Upper lobe of right lung (tissue), 1 donor: ENCODE measurements at places on chromosomes 12 and 14. TPM values are rescaled to one million over a fixed set of nuclear protein-coding genes. Genes with fewer than 3 reads are reported as not detected.

Gene OR6C70
- total RNA-seq, result not detected

DNA sequence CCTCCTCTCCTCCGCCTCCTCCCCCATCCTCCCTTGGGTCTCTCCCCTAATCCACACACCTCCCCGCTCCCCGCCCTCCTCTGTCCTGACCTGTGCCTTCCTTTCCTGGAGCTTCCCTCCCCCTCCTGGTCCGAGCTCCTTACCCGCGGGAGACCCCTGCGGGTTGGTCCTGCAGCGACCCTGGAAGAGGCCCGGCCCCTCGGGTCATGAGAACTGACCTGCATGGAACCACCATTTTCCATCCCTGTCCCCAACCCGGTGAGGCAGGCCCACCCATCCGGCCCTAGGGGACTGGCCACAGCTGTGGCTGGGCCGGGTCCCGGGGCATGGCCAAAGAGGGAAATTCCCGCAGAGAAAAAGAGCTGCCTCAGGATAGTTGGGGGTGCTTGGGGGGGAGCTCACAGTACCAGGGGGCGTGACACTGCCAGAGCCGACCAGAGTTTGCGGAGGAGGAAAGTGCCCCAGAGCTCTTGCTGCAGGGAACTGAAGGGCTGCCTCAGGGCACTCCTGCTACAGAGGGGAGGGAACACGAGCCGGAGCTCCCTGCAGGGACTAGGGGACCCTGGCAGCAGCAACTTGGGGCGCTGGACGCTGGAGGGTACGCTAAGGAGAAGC is 613 bp downstream of the ARHGEF40 start:
- no peak for DNase-seq

DNA sequence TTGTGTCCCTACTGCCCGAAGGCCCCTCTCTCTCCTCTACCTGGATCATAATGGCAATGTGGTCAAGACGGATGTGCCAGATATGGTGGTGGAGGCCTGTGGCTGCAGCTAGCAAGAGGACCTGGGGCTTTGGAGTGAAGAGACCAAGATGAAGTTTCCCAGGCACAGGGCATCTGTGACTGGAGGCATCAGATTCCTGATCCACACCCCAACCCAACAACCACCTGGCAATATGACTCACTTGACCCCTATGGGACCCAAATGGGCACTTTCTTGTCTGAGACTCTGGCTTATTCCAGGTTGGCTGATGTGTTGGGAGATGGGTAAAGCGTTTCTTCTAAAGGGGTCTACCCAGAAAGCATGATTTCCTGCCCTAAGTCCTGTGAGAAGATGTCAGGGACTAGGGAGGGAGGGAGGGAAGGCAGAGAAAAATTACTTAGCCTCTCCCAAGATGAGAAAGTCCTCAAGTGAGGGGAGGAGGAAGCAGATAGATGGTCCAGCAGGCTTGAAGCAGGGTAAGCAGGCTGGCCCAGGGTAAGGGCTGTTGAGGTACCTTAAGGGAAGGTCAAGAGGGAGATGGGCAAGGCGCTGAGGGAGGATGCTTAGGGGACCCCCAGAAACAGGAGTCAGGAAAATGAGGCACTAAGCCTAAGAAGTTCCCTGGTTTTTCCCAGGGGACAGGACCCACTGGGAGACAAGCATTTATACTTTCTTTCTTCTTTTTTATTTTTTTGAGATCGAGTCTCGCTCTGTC is 1.8 kb downstream of the INHBE start:
- no peak for DNase-seq

Gene SETD3
- 90.3 TPM for total RNA-seq

- no peak for DNase-seq
Measured at GRCh38 chr12:31524791-31525495, 66.0 kb downstream of the DENND5B start.

DNA sequence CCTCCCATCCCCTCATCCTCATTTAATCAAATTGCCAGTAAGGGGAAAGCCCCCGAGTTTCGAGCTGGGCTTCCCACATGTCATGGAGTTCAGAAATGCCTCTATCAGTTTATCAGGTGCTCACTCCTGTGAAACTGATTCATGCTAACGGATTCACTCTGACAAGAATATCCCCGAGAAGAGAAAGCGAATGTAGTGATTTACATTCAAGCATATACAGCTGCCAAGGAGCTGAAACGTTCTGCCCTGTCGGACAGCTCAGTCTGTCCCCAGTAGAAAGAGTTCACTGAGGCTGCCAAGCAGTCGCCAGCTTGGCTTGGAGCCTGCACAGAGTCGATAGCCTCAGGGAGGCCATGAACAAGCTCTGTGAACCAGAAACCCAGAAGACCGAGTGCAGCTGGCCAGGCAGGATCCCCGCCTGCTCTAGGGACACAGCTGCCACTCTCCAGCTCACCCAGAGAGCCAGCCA is 88.4 kb downstream of the TMCC3 start:
- DNase-seq, result no peak

DNA sequence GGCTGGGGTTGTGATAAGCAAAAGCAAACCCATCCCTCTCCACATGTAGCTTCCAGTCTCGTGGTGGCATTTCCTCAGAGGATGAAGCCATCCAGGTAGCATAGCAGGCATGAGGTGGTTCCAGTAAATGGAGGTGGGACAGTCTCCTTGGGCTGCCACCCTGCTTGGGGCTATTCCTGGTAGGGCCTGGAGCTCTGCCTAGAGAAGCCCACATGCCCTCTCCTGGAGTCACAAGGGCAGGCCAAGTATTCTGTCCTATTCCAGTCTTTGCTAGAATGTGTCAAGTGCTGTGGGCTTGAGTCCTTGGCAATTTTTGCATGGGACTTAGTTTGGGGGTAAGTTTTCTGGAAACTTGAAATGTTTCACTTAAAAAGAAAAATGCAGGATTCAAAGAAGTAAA is 469.9 kb downstream of the DPF3 start:
- DNase-seq, result no peak

- DNase-seq, result no peak
Measured at GRCh38 chr14:90553921-90554336, 157.1 kb downstream of the CALM1 start.

GRCh38 chr12:109461049-109461845 is 15.9 kb downstream of the KCTD10 start:
- DNase-seq, result peak; percentile 67

- no peak for DNase-seq
Measured at GRCh38 chr12:29547864-29548263, 50.4 kb upstream of the OVCH1 start.

GRCh38 chr14:55141825-55142224 is 12.8 kb downstream of the LGALS3 start:
- no peak for DNase-seq

DNA sequence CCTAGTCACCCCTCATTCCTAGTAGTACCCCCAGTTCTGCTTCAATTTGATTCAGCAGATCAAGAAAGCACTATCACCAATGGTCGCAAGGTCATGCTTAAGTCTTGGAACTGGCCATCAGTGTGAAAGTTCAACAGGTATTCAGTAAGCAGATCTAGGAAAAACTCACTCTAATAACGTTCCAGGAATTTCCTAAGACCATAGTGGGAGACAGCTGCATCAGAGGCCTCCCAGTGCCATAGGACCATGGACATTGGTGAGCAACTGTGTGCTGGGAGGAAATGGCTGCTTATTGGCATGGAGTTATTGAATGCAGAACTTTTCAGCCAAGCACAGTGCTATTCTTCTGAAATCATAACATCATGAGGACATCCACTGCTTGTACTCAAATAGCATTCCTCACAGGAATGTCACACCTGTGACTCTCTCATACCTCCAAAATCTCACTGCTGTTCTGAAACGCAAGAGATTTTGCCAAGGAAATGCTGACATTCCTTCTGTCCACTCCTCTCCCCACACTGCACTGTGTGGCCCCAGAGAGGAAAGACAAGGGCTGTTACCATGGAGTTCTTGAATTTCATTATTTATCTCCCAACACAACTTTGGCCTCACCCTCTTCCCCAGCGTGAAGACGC is 30.9 kb upstream of the MDM2 start:
- no peak for DNase-seq

DNA sequence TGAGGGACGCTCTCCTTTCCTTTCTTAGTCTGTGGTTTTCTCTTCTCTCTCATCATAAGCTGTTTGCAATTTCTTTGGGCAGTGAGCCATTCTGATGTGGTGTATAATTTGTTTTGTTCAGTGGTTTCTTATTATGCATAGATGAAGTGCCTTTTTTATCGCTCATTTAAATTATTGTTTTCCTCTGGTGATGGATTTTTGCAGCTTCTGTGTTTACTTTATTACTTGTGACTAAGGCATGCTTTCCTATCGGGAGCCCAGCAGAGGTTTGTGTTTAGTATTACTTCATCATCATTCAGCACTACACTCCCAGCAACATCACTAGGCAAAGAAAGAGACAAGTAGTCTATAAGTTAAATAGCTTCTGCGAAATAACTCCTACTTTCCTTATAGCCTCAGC is 586.6 kb upstream of the NOVA1 start:
- DNase-seq, result no peak

DNA sequence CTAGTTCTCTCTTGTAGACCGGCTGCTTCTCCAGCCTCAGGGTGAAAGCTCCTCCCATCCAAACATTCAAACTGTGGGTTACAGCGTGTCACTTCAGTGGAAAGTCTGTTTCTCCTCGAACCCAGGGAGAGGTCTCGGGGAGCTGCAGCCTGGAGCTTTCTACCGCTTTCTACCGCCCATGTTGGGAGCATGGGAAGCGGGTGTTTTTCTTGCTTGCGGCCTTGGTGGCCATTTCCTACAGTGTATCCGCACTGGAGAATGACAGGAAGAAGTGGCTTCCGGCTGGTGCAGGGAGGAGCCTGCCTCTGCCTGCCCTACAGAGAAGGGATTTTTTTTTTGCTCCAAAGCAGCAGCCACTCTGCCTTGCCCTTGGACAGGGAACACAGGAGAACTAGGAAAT is 21.2 kb downstream of the ZFP36L1 start:
- peak; percentile 44 for DNase-seq

Gene VRTN
- not detected for total RNA-seq

GRCh38 chr12:107431942-107432341 is 253.7 kb upstream of the PWP1 start:
- no peak for DNase-seq

- no peak for DNase-seq
Measured at GRCh38 chr14:70919774-70920173, 12.5 kb downstream of the PCNX1 start.

Gene CLEC4D
- 1.1 TPM for total RNA-seq

Gene OR6C2
- total RNA-seq, result not detected

Gene SLC25A47
- total RNA-seq, result not detected

Gene ZFC3H1
- 44.8 TPM for total RNA-seq

Gene LBHD2
- total RNA-seq, result not detected

Gene DIO3
- total RNA-seq, result 0.67 TPM

GRCh38 chr12:43807386-43807785 is 1.3 kb upstream of the TWF1 start:
- no peak for DNase-seq

DNA sequence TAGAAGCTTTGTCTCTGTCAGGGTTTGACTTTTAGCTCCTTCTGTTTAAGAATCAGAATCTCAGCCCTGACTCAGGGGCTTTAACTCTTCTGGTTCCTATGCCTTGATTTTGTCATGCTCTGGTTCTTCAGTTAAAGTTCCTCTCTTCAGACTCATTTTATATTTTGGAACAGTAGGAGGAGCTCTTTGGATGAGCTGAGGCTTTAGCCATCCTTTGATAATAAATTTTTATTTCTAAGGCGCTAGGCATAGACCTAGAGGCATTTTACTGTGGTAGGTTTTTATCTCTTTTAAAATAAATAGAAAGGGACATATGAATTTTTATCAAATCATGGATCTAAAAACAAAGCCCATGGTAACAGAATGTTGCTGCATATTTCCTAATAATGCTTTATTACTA is 51.7 kb downstream of the ATP23 start:
- no peak for DNase-seq

GRCh38 chr12:116459916-116460663 is 99.1 kb upstream of the MAP1LC3B2 start:
- DNase-seq, result no peak

Gene TCHP
- total RNA-seq, result 16.5 TPM

Gene CD9
- total RNA-seq, result 445 TPM

GRCh38 chr14:55893705-55894104 is 224.5 kb upstream of the PELI2 start:
- no peak for DNase-seq

DNA sequence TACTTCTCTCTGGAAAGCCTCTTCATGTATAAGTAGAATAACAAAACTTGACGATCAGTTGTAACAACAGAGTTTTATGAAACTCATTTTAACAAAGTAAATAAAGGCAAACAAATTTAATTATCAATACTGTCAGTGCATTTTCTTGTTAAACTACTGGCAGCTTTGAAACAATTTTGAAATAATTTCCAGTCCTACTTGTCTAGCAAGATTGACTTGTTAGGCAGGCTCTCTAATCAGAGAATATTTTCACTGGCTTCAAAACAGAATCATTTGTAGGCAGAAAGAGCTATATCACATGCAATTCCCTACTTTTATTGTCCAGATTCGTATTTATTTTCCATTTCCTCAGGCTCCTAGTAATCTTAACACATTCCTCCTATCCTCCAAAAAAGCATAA is 45.9 kb upstream of the SLC6A13 start:
- DNase-seq, result no peak
